ENCODE measurements at places on chromosomes 1 and 21. TPM values are rescaled to one million over a fixed set of nuclear protein-coding genes. Genes with fewer than 3 reads are reported as not detected.

Gene FAM163A
- total RNA-seq = 0.10 TPM

Gene KPRP
- not detected for total RNA-seq

Gene NENF
- 95.2 TPM for total RNA-seq

Gene PTAFR
- total RNA-seq = 9.3 TPM

Gene PRRX1
- 244 TPM for total RNA-seq

Gene FCRL4
- total RNA-seq = not detected

- no peak for DNase-seq
Measured at GRCh38 chr1:65021795-65022194, 55.4 kb upstream of the JAK1 start.

DNA sequence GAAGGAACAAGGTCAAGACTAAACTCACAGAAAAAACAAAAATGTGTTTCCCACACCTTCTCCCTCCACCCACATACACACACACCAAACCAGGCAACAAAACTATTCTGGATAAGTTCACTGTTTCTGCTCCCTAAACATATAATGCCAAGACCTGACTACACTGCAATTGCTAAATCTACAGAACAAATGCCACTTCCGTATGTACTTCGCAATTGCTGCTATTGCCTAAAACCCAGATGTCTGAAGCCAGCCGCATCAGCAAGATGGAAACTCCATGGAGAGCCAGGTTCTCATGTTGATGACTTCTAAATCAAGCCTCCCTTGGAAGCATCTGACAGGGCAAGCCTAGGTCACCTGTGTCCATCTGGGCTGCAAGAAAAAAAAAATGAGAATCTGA lies 8.3 kb upstream of the AIM2 start:
- no peak for DNase-seq

DNA sequence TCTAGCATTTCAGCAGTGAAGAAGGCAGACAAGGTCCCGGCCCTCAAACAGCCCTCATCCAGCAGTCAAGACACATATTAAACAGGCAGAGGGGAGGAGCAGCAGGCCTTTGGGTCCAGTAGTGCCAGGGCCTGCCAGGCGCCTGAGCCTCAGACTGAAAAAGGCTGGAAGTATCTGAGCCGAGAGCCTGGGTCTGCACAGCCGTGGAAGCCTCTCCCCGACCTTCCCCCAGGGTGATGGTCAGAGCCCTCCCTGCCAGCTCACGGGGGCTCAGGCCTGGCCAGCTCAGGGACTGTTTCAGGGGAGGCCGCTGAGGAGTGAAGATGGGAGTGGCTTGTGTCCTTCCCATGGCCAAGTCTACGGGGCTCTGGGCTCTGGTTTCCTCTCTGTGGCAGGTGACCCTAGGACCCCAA lies 565.2 kb downstream of the PTPRU start:
- no peak for DNase-seq

DNA sequence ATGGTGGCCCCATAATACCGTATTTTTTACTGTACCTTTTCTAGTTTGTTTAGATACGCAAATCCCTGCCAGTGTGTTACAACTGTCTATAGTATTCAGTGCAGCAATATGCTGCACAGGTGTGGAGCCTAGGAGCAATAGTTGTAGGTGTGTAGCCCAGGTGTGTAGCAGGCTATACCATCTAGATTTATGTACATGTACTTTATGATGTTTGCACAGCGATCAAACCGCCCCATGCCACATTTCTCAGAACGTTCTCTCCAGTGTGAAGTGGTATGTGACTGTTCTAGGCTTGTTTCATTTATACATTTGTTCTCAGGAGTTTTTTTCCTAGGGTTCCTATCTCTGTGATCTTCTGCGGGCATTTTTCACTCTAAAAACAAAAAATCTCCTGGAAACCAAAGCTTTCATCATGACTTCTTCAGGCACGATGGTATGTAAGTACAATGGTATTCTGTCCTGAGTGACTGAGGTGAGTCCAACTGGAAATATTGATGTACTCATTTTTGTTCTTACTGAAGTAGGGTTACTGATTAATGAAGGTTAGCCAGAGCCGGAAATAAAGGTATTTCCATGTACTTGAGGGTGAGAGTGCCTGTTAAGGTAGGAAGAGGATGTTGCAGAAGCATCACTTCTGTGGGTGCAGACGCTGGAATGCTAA lies 153.0 kb downstream of the GABPA start:
- no peak for DNase-seq

DNA sequence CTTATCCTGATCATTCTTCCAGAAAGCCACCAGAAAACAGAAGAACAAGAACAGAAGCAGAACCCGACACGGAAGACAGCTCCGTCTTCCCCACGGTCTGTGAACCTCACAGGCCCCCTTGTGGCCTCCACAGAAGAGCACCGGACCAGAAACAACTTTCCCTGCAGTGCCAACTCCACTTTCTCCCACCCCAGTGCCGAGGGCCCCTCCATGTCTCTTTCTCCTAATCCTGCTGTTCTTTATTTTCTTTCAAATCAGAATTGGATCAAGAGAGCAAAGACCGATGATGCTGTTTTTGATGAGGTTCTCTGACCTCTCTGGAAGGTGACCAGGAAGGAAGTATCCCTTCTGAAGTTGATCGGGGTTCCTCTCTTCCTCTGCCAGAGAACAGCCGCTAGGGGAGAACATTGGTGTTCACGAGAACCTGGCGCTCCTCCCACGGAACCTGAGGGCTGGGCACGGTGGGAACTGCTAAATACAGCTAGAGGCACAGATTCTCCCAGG lies 58.9 kb upstream of the CTTNBP2NL start:
- DNase-seq = no peak

DNA sequence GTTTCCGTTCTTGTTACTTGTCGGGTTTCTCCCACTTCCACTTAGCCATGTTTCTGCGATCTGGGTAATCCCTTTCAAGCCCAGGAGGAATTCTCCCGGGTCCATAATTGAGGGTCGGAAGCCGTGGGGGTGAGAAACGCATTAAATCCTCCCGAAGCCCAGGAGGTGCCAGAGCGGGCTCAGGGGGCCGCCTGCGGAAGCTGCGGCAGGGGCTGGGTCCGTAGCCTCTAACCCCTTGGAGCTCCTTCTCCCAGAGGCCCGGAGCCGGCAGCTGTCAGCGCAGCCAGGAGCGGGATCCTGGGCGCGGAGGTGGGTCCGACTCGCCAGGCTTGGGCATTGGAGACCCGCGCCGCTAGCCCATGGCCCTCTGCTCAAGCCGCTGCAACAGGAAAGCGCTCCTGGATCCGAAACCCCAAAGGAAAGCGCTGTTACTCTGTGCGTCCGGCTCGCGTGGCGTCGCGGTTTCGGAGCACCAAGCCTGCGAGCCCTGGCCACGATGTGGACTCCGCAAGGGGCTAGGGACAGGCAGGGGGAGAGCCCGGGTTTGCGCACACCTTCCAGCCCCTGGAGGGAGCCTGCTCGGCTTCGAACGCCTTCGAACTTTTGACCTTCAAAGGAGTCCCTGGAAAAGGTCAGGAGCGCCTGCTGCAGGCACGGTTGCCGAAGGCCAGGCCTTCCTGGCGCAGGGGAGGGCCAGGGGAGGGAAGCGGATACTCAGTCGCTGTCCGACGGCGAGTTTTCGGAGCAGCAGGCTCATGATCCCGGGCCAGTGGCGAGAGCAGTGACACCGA lies 1.7 kb upstream of the SIM2 start:
- DNase-seq = no peak

Measured in posterior vena cava (tissue), 2 donors.